Type B pancreatic cell (in vitro differentiated cells): ENCODE measurements at places on chromosomes 13 and 19.
A peak's percentile ranks its signal among the peaks of the same experiment; 100 is the strongest.

DNA sequence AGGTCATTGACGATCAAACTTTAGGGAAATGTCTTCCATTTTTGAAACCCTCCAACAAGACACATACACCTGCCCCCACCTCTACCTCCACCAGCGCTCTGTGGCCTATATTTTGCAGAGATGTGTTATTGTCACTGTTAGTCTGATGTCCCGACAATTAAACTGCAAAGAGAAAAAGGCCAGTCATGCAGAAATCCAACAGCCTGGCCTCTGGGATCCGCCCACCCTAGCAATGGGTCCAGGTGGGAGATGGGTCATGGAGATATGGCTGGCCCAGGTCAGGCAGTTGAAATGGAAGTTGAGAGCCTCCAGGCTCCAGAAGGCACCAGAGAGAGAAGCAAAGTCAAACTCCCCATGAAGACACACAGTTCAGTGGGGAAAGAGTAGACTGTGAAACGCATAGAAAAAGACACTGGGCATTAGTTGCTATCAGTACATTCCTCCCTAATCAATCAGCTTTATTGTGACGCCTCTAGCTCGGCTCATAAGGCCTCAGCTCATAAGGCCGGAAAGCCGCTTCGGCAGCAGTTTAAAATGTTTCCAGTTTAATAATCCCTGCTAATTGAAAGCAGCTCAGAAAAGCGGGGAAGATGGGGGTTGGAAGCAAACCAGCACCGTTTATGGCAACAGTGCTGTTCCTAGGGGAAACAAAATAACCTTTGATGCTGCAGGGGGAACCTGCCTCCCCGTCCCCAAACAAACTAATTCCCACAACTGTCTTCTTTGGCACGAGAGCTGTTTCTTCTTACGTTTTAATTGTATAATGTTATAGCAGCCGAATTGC is 239.7 kb upstream of the ZNF507 start:
- DNase-seq: no peak

DNA sequence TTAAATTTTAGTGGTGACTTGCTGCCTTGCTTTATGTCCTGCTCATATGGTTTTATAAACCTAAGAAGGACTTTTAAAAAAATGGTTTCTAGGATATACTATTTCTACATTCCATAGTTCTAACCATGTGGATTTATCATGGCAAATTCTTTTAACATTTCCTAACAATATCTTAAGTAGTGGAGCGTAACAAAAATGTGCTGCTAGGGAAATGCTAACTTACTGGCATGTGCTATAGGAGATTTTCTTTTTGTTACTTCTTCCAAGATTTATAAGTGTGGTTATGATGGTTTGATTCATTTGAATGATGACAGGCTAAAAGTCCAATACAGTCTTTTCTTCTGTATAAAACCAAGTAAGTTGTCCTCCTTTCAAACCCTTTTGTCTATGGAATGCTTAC is 713.7 kb downstream of the SLITRK1 start:
- DNase-seq: no peak

GRCh38 chr13:29556742-29557141 is 38.7 kb downstream of the SLC7A1 start:
- no peak for DNase-seq

DNA sequence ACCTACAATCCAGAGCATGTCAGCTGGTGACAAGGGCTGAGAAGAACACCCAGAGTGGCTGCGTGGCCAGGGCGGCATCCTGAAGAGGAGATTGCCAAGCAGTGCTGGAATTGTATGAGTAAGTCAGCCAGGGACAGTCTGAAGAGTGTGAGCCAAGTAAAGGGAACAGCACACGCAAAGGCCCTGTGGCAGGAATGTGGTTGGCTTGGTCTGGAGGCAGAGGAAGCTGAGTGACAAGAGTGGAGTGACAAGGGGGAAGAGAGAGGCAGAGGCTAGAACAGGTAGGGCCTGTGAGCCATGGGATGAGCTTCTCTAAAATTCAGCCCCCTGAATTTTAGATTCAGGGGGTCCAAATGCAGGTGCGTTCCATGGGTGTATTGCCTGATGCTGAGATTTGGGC is 53.7 kb upstream of the UQCRFS1 start:
- no peak for DNase-seq

GRCh38 chr13:110307767-110308655 is 927 bp downstream of the COL4A2 start:
- peak; percentile 70 for DNase-seq

DNA sequence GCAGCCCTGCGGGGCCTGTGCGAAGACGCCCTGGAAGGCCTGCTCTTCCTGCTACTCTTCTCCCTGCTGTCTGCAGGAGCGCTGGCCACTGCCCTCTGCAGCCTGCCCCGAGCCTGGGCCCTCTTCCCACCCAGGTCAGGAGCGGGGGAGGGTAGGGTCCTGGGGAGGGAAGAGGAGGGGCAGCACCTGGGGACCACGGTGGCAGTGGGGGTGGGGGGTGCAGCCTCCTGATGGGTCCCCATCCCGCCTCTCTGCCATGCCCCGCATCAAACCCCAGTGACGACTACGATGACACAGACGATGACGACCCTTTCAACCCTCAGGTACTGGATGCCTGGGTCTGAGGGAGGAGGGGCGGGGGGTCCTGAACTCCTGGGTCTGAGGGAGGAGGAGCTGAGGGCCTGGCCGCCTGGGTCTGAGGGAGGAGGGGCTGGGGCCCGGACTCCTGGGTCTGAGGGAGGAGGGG is 13.4 kb upstream of the LENG8 start:
- DNase-seq: no peak
